ENCODE measurements at places on chromosomes 6 and 20.

DNA sequence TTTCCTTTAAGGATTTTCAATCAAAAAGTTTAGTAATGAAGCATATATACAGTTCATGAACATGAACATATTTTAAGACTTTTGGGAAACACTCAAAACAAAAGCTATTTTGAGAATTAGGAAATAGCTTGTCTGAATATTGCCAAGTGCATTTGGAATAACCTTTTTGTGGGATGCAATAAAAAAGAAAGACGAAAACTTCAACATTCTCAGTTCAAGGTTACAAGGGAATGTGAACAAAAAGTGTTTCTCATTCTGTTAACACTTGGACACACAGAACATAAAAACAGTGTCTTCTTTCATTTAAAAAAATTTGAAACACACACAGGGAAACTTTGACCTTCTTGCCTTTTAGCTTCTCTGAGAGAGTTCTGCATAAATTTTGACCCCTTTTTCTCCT is 72.7 kb upstream of the TCF21 start:
- no peak for DNase-seq

- DNase-seq, result no peak
Measured at GRCh38 chr6:52537001-52537753, 39.7 kb downstream of the TRAM2 start.

- no peak for DNase-seq
Measured at GRCh38 chr6:127022302-127022701, 96.2 kb upstream of the RSPO3 start.

DNA sequence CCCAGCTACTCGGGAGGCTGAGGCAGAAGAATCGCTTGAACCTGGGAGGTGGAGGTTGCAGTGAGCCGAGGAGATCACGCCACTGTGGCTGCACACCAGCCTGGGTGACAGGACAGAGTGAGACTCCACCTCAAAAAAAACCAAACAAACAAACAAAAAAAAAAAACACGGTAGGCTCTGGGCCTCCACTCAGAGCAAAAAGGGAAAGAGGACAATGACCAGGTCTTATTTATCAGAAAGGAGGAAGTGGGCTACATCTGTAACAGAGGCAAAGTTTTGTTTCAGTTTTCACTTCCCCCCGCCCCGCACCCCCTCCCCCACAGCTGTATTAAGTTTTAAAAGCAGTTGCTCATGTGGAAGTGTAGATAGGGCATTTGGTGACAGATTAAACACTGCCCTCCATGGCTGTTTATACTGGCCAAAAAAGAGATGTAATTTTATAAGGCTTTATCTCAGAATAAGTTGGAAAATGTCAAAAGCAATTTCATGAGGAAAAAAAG is 114.6 kb downstream of the RCAN2 start:
- no peak for DNase-seq

GRCh38 chr20:43584448-43585136 is 6.1 kb upstream of the IFT52 start:
- DNase-seq, result no peak

DNA sequence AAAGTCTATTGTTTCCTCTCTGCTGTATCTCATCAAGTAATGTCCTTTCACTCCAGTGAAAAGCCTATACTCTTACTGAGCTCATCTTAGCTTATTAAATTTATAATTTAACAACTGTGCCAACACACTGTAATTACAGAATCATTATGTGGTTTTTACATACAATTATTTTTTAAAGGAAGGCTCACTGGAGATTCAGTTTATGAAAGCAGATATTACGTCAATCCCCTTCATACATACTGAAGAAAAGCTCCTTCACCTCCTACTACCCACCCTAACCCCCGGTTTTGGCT is 28.1 kb downstream of the ARHGAP18 start:
- no peak for DNase-seq

GRCh38 chr6:27838945-27839625 is 73.1 kb downstream of the OR2B2 start:
- DNase-seq, result no peak

DNA sequence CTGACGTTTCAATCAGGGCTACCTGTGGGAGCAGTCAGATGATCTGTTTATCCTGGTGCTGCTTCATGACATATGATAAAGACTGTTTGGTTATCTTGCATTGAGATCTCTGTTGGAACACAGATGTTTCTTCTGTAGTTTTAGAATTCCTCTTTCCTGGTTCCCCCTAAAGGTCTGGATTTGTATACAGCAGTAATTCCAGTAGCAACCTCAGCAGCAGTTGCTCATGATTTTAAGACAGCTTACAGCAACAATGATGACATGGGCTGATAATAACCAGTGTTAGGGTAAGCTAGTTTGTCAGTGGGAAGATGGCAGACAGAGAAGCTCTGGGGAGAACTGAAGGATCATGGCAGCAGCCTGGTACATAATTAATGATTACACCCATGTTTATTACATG is 439.4 kb downstream of the PHF3 start:
- no peak for DNase-seq

- no peak for DNase-seq
Measured at GRCh38 chr20:35510951-35511735, 18.3 kb downstream of the C20orf173 start.

- no peak for DNase-seq
Measured at GRCh38 chr6:83127258-83127657, 59.8 kb downstream of the DOP1A start.

DNA sequence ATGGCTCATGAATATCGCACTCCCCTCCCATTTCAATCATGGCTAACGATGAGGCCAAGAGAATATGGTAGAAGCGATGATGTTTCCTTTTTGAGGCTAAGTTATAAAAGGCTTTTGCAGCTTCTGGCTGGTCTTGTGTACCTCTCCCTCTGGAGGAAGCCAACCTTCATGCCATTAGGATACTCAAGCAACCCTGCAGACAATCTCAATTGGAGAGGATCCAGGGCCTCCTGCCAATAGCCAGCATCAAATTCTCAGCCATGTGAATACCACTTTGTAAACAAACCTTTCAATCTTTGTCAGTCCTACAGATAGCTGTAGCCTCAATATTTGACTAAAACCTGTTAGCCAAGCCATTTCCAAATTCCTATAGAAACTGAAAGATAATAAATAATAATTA is 738.4 kb downstream of the KIF16B start:
- DNase-seq, result no peak

DNA sequence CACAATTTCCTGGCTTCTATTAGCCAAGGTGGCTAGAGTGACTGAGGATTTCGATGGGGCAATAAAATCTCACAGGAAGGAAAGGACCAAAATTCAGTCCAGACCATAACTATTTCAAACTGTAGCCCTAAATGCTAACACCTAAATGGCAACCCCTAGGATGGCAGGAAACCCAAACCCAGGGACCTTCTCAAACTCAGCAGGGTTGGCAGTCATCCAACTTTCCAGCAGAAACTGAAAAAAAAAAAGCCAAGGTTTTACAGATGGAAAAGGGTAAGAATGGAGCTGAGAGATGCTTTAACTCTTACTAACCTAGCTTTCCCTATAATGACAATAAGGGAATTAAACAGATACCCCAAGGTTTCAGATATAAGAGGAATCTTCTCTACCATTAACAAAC is 10.5 kb downstream of the IBTK start:
- DNase-seq, result no peak

- DNase-seq, result no peak
Measured at GRCh38 chr20:59657459-59658046, 53.2 kb downstream of the PHACTR3 start.

Measured in AML-193 (cell line).